ENCODE measurements at places on chromosomes 5 and 9.
A peak's percentile ranks its signal among the peaks of the same experiment; 100 is the strongest.

DNA sequence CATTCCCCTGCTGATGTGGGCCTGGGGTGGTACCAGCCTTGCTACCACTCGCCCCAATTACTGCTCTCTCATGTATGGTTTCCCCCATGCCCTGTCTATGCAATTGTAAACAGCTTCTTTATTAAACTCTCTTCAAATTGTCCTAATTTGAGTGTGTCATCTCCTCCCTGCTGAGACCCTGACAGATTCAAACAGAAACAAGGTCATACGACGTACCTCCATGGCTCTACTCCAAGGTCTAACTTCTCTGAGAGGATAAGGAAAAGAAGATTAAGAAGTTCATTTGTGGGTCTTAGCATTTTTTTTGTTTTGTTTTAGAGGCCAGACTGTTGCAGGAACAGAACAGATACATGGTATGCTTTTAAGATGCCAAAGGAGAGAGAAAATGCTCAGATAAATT is 38.0 kb downstream of the ABITRAM start:
- DNase-seq = no peak

DNA sequence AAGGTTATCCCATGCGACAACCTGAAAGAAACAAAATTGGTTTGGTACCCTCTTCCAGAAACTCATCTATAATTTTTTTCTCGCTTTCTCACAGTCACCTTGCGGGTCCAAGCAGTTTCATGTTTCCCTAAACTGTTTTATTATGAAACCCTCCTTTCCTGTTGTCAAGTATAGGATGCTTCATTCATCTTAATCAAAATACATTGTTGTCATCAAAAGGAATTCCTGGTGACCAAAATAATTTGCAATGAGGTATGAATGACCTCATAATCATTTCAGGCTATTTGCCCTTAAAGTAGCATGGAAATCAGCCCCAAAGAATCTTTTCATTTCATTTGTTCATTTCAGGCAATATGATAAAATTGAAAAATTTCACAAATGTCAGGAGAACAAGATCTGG is 503.0 kb downstream of the SPATA31D1 start:
- DNase-seq = no peak

- no peak for DNase-seq
Observed at GRCh38 chr9:129776938-129777768, 24.3 kb upstream of the PTGES start.

DNA sequence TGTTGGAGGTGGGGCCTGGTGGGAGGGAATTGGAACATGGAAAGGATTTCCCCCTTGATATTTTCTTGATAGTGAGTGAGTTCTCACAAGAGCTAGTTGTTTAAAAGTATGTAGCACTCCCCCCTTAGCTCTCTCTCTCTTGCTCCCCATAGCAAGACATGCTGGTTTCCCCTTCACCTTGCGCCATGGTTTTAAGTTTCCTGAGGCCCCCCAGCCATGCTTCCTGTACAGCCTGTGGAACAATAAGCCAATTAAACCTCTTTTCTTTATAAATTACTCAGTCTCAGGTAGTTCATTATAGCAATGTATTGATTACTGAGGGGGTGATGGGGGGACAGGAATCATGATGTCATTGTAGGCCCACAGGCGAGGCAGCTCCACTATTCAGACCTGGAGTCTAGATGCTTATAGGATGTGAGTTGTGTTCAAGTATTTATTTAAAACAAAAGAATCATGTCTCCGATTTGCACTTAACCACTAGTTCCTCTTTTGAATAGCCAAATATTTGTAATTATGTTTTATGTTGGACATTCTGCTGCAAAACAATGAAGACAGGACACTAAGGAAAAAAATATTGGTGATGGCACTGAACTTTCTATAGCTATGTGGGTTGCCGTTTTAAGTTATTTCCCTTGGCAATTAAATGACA is 156.6 kb downstream of the TMEM38B start:
- no peak for DNase-seq

GRCh38 chr5:158317507-158317906 is 458.6 kb upstream of the CLINT1 start:
- no peak for DNase-seq

DNA sequence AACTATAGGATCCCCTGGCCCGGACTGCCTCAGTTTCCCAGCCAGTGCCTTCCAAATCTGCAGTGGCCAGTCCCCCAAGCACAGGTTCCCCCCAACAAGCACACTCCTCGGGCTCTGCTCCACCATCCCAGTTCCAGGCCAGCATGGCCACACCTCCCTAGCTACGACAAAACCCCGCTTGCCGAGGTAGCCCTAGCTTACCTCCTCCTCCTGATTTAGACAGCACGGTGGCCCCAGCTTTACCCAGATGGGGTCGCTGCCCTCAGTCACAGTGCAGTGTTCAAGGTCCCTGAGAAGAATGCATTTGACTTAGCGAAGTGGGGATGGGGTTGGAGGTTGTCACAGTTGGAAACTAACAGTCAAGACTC is 40.8 kb upstream of the GARNL3 start:
- no peak for DNase-seq

GRCh38 chr5:166860426-166860825 is 1431.0 kb upstream of the WWC1 start:
- DNase-seq = no peak

DNA sequence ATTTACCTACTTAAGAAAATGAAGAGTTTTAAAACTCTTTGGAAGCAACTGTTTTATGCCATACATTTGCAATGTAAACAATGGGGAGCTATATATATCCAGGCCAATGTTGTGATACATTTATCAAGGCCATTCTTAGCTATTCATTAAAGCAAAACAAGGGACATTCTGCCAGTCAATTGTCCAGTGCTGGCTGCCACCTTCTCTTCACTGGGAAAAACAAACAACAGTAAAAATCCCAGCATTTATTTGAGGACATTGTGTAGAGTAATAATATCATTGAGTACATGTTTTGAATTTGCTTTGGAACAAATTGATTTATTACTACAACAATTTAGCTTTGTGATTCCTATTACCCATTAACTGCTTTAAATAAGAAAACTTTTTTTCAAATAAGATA is 1107.4 kb downstream of the DTWD2 start:
- DNase-seq = no peak

- no peak for DNase-seq
Observed at GRCh38 chr9:109278848-109279247, 42.0 kb downstream of the EPB41L4B start.

DNA sequence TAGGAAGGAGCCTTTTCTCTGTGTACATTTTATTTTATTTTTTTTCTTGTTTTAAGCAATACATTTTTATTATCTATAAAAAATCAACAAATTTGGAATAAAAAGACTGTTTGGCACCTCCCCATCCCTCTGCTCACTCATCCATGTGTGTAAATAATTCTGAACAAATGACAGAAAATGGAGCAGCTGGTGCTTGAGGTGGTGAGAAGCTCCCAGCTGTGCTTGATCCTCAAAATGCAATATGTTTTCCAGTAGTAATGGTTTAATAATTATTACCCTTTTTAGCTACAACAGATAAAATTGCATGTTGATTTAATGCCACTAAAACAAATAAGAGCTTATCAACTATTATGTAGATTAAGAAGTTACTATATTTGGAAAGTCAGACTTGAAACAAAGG is 132.5 kb downstream of the CDH18 start:
- no peak for DNase-seq

DNA sequence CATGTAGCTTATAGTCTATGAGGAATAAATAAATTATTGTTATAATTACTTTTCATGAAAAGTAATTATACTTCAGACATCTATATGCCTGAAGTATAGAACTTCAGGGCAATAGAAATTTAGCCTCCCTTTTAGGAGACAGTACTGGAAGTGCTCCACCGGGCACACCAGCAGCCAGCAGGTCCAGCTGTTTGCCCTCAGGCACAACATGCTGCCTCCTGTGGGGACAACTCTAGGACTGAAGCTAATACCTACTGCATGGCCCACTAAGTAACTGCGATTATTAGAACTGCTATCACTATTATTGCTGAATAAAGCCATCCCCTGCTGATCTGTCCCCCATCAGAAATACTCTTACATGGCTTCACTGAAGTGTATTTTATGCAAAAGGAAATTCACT is 329.6 kb downstream of the MED10 start:
- no peak for DNase-seq

- no peak for DNase-seq
Observed at GRCh38 chr9:107700847-107701246, 211.3 kb upstream of the KLF4 start.

DNA sequence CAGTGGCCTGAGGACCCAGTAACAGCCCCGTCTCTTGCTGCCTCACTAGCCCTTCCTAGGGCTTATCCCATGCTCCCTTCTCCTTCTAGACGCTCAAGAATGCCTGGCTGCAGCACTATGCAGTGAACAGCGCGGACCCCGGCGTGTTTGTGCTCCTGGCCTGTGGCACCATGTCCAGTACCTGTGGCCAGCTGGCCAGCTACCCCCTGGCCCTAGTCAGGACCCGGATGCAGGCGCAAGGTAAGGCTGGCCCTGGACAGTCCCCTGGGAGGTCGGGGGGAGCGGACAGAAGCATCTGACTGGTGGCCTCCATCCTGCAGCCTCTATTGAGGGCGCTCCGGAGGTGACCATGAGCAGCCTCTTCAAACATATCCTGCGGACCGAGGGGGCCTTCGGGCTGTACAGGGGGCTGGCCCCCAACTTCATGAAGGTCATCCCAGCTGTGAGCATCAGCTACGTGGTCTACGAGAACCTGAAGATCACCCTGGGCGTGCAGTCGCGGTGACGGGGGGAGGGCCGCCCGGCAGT is 20.5 kb downstream of the PTGES2 start:
- DNase-seq = no peak

GRCh38 chr9:70510157-70510770 is 95.8 kb upstream of the KLF9 start:
- DNase-seq = no peak

DNA sequence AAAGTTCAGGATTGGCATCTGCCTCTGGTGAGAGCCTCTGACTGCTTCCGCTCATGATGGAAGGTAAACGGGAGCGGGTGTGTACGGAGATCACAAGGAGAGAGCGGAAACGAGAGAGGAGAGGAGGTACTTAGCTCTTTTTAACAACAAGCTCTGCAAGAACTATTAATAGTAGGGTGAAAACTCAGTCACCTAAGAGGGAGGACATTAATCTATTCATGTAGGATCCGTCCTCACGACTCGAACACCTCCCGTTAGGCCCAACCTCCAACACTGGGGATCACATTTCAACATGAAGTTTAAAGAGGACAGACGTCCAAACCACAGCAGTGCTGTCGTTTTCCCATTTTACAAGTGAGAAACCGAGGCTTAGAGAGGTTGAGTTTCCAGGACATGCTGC is 173.7 kb downstream of the SLC28A3 start:
- no peak for DNase-seq

DNA sequence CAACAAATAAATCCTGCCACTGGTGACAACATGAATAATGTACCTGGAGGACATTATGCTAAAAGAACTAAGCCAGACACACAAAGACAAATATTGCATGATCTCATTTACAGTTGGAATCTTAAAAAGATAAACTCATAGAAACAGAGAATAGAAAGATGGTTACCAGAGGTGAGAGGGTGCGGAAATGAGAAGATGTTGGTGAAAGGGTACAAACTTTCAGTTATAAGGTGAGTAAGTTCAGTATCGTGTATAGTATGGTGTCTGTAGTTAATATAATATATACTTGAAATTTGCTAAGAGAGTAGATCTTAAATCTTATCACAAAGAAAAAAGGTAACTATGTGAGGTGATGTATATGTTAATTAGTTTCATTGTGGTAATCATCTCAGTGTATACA is 63.3 kb downstream of the PRRC1 start:
- no peak for DNase-seq

- peak; percentile 25 for DNase-seq
Observed at GRCh38 chr5:40681363-40682153, 1.8 kb downstream of the PTGER4 start.

- DNase-seq = no peak
Observed at GRCh38 chr9:14693251-14693861, at the start of gene ZDHHC21. TSS of gene ZDHHC21 (minus strand) at chr9:14693432. CDS start at chr9:14674340, 19,092 bp downstream.

DNA sequence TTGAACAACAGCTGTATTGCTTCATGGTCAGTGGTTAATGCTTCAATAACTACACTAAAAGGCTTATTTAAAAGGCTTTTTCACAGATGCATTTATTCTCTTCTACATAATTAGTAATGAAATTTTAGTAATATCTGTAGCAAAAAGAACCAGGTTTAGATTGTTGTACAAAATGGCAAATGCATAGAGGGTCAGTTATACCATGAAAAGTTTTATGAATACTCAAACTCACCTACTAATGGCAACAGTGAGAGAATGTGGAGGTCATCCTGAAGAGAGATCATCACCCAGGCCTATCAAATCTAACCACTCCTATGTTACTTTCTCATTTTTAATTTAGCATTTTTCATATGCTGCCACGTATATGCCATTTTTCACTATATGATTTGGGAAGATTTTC is 444.3 kb upstream of the CDH9 start:
- no peak for DNase-seq

- no peak for DNase-seq
Observed at GRCh38 chr5:150434464-150434863, 15.1 kb downstream of the RPS14 start.

DNA sequence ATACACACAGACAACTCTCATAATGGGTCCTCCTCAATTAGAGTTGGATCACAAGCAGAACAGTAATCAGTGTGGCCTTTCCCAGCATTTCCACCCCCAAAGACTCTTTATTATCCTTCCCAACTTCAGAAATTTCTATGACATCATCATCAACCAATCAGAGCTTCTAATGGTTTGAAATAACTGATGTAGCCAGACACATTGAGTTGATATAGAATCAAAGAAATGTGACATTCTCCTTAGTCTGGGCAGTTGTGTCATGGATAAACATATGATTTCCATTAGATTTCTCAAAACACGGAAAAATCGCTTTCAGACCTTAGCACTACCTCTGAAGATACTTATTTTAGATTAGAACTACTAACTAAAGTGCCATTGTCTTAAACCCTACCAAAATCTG is 75.7 kb upstream of the NFIB start:
- DNase-seq = no peak

- no peak for DNase-seq
Observed at GRCh38 chr9:68925175-68925574, 88.7 kb downstream of the PRKACG start.

DNA sequence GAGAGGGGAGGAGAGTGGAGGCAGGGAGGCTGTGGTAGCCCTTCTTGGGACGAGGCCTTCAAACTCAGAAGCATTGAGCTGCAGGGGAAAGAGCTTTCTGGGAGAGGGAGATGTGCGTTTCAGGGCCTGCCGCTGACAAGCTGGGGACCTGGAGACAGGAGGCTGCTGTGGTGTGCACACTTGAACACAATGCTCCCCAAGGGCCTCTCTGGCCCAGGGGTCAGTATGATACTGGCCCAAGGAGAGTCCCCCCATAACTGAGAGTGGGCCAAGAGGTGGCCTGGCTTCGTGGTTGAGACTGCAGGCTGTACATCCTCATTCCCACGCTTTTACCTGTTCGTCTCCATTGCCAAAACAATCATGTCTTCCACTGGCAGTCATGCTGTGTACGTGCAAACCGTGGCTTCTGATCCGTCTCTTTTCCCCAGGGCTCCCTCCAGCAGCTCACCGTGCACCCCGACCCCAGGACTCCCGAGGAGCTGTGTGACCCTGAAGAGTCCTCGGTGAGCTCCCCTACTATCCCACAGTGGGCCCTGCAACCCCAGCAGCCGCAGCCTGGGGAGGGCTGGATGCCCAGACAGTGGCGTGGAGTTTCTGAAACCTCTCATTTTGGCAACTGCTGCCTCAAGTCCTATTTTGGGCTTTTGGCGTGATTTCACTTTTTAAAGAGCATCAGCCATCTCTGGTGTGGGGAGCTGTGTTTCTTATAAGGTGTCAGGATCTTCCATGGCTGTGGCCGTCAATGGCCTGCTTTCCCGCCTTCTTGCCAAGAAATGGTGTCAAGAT is 43.4 kb downstream of the COL15A1 start:
- DNase-seq = no peak

Data from effector CD8-positive, alpha-beta T cell (primary cell).